ENCODE measurements at places on chromosomes 13 and 19.

- DNase-seq, result no peak
Observed at GRCh38 chr19:9673912-9674662, 813 bp downstream of the ZNF562 start.

DNA sequence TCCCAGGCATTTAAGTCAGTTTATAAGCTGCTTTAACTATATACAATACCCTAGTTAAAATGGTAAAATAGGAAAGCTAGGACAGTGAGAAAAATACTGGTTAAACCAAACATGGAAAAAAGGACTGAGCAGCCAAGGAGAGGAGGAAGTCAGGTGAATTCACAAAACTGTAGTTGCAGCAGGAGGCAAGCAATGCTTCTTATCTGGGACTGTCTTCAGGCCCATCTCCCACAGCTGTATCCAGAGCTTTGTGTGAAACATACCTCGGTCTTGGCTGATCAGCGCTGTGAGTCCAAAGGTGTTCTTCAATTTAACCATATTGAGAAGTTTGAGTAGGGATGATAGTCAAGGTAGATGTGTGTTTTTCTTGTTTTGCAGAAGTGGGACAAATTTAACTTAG lies 15.7 kb upstream of the SUPT20H start:
- no peak for DNase-seq

GRCh38 chr19:46992699-46993535 lies 26.7 kb upstream of the NPAS1 start:
- DNase-seq, result no peak

GRCh38 chr13:71864986-71865873 lies 1.8 kb downstream of the DACH1 start:
- DNase-seq, result peak; percentile 80

GRCh38 chr13:106329941-106330340 lies 205.5 kb downstream of the EFNB2 start:
- DNase-seq, result no peak

DNA sequence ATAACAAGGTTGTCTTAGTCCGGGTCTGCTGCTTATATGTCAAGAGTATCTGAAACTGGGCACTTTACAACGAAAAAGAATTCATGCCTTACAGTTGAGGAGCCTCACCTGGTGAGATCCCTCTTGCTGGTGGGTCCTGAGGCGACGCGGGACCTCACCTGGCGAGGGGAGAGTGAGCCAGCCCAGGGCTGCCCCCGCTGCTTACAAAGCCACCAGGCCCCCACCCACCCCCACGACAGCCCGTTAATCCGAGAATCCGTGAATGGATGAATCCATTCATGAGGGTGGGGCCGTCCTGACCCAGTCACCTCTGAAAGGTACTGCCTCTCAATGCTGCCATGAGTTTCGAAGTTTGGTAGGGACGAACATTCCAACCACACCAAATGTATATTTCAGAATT lies 54.0 kb upstream of the F7 start:
- DNase-seq, result no peak

GRCh38 chr19:56245121-56245740 lies 27.3 kb upstream of the EDDM13 start:
- DNase-seq, result no peak
